ENCODE measurements at places on chromosomes 1 and 21.
A peak's percentile ranks its signal among the peaks of the same experiment; 100 is the strongest.

DNA sequence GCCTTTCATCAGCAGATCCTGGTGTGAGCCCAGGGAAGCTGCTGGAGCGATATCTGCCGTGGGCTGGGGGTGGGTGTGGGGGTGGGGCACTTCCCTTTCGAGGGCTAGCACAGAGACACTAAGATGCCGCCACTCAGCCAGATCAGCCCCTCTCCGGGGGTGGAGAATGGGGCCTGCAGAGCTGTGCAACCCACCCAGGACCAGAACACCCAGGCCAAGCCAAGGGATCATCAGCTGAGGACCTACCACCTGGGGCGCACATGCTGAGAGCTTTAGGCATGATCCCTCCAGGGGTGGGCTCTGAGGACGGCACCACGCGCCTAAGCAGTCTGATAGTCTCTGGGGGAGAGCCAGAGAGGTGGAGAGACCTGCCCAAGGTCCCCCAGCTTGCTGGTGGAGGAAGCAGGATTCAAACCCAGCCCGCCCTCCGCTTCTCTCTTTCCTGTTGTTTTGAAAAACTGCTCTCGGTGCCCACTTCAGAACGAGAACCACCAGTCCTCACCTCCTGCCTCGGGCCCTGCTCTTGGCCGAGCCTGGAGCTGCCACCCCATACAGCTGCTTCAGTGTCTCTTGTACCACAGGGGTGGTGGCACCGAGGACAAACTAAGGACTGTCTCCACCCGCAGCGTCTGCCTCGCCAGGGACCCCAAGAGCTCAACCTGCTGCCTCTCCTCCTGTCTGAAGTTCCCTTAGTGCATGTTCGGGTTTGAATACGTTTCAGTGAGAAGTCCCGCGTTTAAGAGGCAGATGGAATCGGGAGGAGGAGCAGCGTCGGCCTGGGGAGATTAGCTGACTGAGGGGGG lies 39.7 kb upstream of the RUNX3 start:
- no peak for DNase-seq

- DNase-seq = no peak
Measured at GRCh38 chr21:30189773-30190172, 23.2 kb upstream of the CLDN17 start.

DNA sequence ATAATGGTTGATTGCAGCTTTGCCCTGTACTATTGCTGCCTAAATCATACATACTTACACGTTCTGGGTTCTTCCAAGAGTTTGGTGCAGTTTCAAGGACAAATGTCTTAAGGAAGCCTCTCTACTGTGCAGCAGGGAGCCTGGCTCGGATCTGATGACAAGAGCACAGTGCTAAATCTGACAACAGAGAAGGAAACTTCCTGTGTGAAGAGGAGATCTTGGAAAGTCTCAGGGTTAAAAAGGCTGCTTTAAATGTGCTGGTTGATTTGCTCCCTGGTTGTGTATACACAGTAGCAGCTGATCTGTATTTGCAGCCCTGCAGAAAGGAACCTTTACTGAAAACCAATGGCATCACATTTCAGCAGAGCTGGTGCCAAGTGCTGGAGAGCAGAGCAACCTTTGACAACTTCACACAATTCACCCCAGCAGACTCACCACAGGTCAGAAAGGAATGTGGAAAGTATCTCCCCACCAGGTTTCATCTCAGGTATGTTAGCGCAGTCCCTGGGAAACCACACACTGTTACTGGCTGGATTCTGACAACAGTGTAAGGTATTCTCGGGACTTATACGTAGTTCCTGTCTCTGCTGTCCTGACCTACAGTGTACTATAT lies 355.0 kb upstream of the ESRRG start:
- no peak for DNase-seq

DNA sequence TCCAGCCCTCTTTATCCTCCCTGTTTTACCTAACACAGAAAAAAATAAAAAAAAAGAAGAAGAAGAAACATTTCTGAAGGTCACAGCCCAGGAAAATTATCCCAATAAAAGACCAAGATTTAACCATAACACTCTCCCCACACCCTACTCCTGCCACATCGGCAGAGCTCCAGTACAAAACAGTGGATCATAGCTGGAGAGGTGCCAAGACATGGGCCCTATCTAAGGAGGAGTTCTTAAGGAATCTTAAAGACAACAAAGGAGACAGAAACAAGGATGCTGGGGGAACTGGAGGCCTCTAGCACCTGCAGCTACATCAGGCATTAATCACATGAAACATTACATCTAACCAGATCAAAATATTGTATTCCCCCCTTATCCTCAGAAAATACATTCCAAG lies 432.8 kb downstream of the MATN1 start:
- DNase-seq = no peak

- DNase-seq = peak; percentile 4
Measured at GRCh38 chr1:206448471-206448870, 21.8 kb upstream of the IKBKE start.

- DNase-seq = peak; percentile 82
Measured at GRCh38 chr1:203038891-203039608, 12.8 kb downstream of the PPFIA4 start.

GRCh38 chr1:71118086-71118485 lies 37.3 kb upstream of the ZRANB2 start:
- DNase-seq = no peak

- no peak for DNase-seq
Measured at GRCh38 chr1:14010476-14010875, 310.5 kb downstream of the PRDM2 start.

DNA sequence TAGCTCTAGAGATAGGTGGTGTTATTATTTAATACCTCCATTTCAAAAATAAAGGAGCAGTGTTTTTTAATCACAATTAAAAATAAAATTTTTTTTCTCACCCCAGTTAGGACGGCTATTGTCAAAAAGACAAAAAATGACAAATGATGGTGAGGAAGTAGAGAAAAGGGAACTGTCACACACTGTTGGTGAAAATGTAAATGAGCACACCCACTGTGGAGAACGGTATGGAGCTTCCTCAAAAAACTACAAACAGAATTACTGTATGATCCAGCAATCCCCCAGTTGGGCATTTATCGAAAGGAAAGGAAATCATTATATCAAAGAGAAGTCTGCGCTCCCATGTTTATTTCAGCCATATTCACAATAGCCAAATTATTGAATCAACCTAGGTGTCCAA lies 148.7 kb upstream of the NR5A2 start:
- DNase-seq = no peak

DNA sequence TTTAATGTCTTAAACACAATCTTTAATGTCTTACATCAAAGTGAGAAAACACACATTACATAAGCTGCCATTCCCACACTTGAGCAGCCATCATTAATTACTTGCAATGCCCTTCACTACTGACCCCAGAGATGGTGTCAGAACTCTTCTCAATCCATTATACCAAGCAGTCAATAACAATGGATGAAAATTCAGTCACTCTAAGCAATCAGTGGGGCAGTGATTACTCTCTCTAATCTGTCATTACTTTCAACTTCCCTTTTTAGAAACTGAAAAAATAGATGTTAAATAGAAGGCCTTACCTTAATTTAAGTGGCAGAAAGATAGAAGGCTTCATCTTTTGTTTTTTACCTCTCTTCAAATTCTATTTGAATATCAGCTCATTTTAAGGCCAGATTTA lies 9.7 kb upstream of the FRRS1 start:
- DNase-seq = no peak

DNA sequence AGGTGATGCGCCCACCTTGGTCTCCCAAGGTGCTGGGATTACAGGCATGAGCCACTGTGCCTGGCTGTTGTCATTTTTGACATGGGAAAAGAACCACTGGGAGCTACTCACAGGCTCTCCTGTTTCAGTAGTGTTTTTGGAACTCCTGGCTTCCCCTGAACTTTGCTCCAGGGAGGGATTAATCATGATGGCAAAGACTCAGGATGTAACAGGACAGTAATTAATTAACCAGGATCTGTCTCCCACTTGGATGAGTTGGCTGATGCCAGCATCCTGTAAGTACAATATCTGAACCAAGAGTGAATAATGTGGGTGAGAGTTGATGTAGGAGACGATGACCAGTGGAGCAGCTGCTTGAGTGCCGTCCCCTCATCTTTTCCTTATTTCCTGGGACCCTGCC lies 4.9 kb downstream of the SFT2D2 start:
- DNase-seq = no peak

GRCh38 chr1:231397886-231398671 lies 24.0 kb downstream of the EGLN1 start:
- DNase-seq = no peak

DNA sequence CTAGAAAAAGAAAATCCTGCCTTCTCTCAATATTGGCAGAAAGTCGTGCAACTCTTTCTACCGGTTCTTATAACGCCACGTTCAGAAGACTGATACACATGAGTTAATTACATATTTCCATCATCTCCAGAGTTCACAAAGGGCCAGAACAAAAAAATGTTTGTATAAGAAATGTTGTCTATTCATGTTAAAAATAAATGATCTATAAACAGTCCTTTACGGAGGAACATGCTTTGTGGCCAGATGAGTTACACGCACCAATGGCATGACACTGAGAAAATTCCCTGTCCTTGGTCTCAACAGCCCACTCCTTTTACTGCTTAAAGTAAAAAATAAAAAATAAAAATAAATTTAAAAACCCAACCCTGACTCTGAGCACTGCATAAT lies 29.5 kb downstream of the C2CD2 start:
- no peak for DNase-seq

- DNase-seq = no peak
Measured at GRCh38 chr1:162631546-162632191, 595 bp upstream of the DDR2 start.

DNA sequence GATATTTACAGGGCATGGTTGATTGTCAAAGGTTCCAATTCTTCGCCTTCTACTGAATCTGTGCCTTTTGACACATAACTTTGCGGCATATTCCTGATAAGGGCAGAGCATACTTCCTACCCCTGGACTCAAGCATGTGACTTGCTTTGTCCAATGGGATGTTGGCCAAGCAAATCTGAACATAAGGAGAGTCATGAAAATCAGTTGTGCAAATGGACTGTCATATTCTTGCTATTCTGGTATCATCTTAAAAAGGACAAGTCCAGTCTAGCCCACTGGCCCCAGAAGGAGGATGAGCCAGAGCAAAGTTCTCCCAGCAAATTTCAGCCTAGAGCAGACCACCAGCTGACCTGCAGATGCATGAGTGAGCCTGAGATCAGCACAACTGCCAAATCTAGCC lies 41.0 kb upstream of the MUTYH start:
- no peak for DNase-seq

DNA sequence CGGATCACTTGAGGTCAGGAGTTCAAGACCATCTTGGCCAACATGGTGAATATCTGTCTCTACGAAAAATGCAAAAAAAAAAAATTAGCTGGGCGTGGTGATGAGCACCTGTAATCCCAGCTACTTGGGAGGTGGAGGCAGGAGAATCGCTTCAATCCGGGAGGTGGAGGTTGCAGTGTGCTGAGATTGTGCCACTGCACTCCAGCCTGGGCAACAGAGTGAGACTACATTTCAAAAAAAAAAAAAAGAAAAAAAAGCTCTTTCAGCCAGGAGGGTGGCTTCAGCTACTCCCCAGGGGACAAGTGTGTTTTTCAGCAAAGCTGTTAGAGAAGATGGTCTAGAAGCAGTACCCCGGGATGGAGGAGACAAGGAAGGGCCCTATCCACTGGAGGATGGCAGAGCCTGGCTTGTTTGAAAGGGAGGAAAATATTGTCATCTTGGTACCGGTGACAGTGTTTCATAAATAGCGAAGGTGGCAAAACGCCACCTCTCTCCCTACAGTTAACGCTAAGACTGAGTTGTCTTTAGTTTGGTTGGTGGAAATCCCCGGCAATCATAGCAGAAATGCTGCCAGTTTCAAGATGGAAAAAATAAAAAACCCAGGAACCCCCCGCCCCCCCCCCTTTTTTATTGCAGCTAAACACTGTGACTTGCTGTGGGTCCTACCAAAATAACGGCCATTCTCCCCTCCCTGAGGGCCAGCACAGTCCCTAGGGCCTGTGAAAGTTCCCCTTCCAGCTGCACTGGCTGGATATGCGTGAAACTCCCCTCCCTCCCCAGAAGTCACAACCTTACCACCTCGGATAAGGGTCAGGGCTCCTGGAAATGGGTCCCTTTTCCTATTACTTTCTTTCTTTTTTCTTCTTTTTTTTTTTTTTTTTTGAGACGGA lies 3.5 kb downstream of the PIK3CD start:
- peak; percentile 51 for DNase-seq

- DNase-seq = peak; percentile 56
Measured at GRCh38 chr1:111592389-111593361, 26.9 kb upstream of the RAP1A start.

DNA sequence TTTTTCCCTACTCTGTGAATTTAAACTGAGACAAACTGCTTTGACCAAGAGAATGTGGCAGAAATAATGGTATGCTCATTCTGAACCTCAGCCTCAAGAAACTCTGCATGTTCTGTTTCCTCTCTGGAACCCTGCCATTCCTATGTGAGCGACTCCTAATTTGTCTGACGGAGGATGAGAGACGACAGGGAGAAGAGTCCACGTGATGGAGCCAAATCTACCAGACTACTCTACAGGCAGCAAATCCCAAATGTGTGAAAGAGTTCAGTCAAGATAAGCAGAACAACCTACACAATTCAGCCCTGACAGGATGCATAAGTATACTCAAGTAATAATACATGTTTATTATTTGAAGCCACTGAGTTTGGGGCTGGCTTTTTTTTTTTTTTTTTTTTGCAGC lies 153.5 kb downstream of the DPYD start:
- DNase-seq = no peak

DNA sequence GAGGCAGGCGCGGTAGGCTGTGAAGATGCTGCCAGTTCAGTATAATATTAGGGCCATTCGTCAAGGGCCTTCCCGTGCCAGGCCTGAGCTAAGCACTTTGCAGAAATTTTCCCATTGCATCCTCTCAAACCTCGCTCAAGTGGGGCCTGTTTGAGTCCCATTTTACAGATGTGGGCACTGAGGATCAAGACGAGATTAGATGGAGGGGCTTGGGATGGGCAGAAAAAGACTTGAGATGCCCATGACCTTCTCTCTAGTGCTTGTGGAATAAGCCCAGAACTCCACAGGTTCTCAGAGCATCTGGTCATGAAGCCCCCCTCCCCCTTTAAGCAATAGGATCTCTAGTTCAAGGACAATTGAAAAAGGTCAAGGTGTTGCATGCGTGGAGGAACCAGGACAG lies 9.9 kb downstream of the EPHA8 start:
- DNase-seq = no peak

DNA sequence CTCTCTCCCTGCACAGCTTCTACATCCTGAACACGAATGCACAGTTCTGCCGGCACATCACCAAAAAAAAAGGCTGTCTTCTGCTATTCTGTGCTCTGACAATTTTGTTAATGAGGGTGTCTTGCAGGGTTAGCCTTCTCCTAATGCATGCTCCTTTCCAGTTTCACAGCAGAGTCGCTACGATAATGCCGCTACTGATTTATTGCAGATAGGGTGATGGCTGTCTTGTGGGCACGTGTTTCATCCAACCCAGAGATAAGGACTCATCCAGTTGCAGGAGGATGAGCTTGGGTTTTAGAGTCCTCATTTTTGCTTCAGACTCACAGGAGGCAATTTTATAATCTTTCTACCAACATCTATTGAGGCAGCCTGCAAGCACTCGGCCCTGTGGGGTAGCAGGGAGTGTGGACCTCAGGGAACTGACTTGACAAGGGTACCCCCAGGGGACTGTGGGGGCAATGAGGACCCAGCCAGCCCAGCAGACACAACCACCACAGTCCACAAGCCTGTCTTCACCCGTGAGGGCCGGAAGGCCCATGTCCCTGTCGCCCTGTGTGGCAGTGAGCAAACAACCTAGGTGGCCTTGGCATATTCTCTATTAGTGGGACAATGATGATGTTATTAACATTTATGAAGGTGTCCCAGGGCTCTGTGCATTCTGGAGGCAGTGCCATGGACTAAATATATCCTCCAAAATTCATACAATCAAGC lies 15.4 kb upstream of the UTS2 start:
- DNase-seq = no peak
